Renal cortex interstitium (tissue), 15 donors: ENCODE measurements at places on chromosomes 5 and 9.

GRCh38 chr9:21135736-21136135 is 5.9 kb downstream of the IFNW1 start:
- no peak for DNase-seq

DNA sequence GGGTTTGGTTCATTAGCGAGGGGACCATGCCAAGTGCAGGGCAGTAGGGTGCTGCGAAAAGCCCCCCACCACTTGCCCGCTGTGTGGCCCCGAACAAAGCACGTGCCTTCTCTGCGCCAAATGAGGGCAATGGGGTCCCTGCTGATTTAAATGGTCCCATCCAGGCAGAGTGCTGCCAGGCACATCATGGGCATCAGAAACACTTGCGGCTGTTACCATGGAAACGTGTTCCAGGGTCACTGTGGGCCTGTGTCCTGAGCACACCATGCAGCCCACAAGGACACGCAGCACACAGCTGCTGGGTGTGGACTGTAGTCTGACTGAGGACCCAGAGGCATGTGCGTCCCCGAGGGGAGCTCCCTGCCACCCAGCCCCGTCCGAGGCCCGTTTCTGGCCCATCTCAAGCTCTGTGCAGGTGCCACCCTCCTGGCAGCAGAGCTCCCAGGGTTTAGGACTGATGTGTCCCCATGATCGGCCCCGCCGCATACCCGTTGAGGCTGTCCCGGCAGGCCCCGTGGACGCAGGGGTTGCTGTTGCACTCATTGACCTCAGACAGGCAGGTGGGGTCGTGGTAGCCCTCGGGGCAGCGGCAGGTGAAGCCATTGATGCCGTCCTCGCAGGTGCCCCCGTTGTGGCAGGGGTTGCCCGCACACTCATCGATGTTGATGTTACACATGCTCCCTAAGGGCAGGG is 31.3 kb upstream of the SEC16A start:
- no peak for DNase-seq

GRCh38 chr5:165263536-165263935 is 1758.1 kb downstream of the MAT2B start:
- no peak for DNase-seq

DNA sequence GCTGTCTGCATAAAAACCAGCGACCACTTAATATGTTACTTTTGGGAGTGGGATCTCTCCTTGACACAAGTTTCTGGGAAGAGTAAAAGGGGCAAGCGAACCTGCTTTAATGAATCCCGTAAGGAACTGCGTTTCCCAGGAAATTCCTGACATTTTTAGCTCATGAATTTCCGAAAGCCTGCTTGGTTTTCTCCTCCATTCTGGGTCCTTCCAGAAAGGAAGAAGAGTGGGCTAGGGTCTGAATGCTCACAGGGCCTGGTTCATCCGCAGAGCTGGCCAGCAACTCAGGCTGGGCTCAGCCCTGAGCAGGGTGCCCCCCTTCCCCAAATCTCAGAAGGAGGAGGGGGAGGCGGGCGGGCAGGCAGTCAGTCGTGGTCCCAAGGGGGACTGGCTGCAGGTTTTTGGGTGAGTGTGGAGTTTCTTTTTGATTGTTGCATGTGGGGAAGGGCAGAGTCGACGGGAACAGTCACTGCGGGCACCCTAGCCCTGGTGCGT is 1.2 kb upstream of the PURA start:
- no peak for DNase-seq

- no peak for DNase-seq
Measured at GRCh38 chr5:33283243-33283642, 157.5 kb upstream of the TARS1 start.

DNA sequence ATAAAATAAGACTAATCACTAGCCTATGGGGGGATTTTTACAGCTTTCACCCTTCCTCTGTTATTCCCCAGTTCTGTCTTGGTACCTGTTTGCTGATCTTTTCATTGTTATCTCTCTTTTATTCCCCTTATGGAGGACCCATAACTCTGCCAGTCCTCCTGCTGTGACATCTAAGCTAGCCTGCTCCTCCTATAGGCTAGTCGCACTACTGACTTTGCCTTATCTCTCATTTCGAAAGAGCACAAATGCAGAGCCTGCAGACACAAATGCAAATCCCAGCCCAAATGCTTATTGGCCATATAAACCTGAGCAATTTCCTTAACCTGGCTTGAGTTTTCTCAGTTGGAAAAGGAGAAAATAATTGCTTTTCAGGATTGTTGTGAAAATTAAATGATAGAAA is 59.1 kb upstream of the CAMK4 start:
- DNase-seq: no peak

DNA sequence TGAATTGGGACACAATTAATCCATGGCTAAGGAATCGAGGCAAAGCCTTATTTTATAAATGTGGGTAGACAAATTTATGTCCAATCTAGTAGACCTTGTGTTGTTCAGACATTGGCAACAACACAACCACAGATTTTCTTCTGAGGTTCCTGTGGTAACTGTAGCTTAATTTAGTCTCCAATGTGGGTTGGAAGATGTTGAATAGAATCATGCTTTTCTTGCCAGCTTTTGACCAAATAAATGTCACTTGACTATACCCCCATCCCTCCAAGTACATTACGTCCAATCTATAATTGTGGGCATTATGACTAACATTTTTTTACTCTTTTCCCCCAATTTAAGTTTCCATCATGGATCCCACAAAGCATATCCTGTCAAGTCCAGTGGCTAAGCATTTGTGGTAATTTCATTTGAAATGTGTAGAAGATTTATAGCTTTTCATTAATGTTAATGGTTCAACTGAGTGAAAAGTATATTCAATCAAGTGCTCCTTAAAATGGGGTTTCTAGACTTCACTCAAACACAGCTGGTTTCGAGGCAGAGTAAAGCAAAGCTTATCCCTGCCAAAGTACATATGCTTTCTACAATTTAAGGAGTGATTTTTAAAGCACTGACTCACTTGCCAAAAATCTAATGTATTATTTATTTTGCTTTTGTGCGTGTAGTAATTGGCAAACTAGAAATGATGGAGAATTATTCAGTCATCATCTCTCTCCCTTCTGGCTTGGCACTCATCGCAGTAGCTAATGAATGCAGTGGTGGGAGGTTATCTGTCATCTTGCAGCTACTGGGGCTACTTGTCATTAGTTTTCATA is 141.8 kb downstream of the FAM174A start:
- DNase-seq: no peak

DNA sequence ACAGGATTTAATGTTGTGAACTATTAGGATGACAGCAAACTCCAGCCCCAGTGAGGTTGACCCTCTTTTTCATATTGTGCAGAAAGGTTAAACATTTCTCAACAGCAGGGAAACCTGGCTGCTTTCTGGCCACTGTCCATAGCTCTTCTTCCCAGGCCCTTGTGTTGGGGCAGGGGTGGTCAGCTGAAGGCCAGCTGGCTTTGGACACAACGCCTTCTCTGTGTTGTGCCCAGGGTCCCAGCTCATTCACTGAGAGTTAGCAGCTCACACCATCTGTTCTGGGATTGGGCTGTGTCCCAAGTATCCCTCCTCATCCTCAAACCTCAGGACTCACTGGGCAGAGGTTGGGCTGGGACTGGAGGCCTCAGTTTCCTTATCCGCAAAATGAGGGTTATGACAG is 1.3 kb downstream of the FGD3 start:
- no peak for DNase-seq

DNA sequence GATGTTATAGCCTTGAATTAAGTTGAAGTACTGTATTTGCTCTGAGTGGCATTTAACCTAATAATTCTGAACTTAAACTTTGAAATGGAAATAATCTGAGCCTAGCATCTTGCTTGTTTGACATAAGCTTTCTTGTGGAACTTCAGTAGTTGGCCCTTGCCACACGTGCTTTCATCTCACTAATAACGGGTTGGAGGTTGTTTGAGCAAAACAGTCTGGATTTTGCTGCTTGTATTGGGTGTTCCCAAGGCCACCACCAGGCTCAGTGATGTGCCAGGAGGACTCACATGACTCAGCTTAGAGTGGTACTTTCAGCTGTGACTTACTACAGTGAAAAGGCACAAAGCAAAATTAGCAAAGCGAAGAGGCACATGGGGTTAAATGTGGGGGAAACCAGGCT is 35.7 kb downstream of the SECISBP2 start:
- DNase-seq: no peak

DNA sequence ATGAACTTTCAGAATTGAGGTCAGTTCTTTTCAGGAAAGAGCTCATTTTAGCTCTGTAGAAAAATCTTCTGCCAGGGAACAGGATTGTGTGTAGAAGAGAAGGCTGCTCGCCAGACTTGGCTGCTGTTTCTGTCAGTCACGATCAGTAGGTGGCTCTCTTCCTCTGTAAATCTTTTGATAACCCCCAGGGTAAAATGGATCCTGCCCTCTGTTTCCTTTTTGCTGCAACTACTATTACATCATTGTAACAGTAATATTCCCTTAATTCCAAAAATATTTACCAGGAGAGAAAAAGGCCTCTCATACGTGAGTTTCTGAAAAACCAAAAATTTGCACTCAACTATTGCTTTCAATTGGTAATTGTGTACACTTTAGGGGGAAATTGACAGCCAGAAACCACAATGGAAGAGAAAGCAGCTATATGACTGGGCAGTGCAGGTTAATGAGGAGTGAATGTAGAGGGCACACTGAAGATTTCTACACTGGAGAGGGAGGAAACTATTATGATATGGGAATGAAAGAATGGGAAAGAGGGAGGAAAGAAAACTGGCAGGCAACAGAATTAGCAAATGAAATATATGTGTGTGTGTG is 12.3 kb downstream of the IFNA21 start:
- DNase-seq: no peak

DNA sequence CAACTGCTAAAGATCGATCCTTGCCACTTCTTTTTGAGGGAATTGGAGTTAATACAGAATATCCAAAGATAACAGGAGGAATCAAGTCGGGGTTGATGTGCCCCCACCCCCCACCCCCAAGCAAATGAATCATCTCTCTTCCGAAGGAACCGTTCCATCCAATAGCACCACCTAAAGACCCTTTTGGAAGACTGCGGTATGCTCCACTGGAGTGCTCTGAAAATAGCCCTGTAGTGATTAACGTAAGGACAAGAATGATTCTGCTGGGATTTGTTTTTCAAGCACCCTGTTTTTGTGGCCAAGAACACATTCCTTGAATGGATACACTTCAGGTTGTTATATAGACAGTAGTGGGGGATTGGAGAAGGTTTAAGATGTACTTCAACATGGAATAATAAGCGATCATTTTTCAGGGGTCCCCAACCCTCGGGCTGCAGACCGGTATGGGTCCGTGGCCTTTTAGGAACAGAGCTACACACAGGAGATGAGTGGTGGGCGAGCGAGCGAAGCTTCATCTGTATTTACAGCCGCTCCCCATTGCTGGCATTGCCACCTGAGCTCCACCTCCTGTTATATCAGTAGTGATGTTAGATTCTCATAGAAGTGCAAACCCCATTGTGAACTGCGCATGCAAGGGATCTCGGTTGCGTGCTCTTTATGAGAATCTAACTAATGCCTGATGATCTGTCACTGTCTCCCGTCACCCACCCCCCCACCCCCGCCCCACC is 44.5 kb upstream of the TMEM252 start:
- DNase-seq: no peak

DNA sequence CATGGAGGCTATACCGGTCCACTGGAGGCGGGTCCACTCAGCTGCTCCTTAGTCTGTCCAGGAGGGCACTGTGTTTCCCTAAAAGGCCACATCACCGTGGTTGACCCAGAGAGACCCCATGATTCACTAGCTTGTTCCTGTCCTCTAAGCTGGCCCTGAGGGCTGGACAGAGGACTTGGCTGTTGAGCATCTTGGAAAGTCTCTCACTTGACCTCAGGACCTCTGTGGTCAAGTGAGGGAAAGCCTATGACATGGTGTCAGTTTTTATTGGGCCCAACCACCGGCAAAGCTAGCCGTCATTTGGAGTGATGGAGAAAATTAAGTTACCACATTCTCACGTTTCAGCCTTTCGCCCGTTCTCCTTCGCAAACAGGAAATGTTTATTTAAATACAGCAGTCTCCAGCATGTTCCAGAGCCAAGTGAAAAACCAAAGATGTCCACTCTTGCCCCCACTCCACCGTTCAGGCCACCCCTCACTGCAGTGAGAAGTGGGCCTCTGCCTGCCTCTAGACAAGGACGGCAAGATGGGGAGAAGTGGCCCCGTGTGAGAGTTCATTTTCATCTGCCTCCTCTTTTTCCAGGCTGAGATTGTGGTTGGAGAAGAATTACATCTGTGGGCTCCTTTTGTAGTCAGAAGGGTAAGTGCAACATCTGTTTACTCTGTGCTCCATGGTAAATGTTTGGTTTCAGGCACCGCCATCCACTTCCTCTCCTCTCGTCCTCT is 4.4 kb downstream of the SLIT3 start:
- no peak for DNase-seq

GRCh38 chr5:106408141-106408540 is 1262.6 kb downstream of the EFNA5 start:
- no peak for DNase-seq

DNA sequence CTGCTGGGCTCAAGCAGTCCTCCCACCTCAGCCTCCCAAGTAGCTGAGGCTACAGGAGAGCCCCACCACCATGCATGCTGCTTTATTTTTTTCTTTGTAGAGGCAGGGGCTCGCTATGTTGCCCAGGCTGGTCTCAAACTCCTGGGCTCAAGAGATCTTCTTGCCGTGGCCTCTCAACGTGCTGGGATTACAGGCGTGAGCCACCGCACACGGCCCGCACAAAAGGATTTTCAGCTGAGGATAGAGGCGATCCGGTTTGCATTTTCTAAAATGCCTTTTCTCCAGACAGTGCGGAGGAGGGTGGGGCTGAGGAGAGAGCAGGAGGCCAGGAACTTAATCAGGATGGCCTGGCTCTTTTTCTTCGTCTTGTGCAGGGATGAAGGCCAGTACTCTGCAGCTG is 6.9 kb downstream of the HRH2 start:
- no peak for DNase-seq

DNA sequence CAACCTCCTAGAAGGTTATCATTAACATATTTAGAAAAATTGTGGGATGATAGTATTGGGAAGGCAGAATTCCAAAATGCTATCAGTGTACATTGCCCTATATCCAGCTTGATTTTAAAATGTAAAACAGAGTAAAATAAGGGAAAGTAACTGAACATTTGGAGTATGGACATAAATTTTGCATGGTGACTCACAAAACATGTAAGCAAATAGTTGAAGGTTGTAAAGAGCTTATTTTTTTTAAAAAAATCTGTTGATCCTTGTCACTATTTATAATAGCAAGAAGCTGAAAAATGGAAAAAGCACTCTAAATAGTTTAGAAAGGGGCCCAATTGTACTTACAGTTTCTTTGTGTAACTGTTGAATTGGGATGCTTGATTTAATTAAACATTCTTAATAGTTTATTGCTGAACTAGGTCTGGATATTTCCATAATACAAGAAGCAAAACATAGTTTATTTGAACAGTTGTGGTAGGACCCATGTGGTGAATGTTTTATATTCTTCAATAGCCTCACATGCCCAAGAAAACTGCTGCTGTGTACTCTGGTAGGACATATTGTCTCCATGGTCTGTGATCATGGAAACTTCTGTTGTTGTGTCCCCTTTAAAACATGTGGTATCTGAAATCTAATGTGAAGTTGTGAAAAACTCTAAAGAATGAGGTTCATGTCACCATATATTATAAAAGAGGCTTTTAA is 82.4 kb downstream of the NNT start:
- DNase-seq: no peak

- DNase-seq: no peak
Measured at GRCh38 chr9:90526386-90526785, 116.2 kb downstream of the DIRAS2 start.

- DNase-seq: no peak
Measured at GRCh38 chr9:68683433-68683832, 21.6 kb upstream of the PIP5K1B start.

- no peak for DNase-seq
Measured at GRCh38 chr9:114925039-114925438, 5.4 kb downstream of the TNFSF8 start.
